Fibroblast of lung (primary cell): ENCODE measurements at places on chromosomes 11 and 22. TPM values are rescaled to one million over a fixed set of nuclear protein-coding genes. Genes with fewer than 3 reads are reported as not detected.

GRCh38 chr11:122917311-122917710, 34.8 kb downstream of the JHY start:
- H3K27ac ChIP-seq, result no peak overlapping the region
- H3K4me3 ChIP-seq, result no peak overlapping the region
- no peaks in the 10 kb centered on the region for H3K36me3 ChIP-seq
- no peak for DNase-seq
- H3K27me3 ChIP-seq, result no peaks in the 10 kb centered on the region

GRCh38 chr11:21307874-21308273, 638.5 kb downstream of the NELL1 start:
- H3K4me1 ChIP-seq, result no peaks in the 10 kb centered on the region
- H3K27me3 ChIP-seq, result no peaks in the 10 kb centered on the region
- no peak for DNase-seq
- H3K4me3 ChIP-seq, result no peak overlapping the region
- no peaks in the 10 kb centered on the region for H3K36me3 ChIP-seq

GRCh38 chr22:23743303-23743705, 7.6 kb downstream of the ZNF70 start:
- no peaks in the 10 kb centered on the region for H3K4me1 ChIP-seq
- H3K27me3 ChIP-seq, result no peaks in the 10 kb centered on the region
- H3K27ac ChIP-seq, result no peak overlapping the region
- DNase-seq, result no peak
- peaks cover 3% of the 10 kb centered on the region for H3K36me3 ChIP-seq

DNA sequence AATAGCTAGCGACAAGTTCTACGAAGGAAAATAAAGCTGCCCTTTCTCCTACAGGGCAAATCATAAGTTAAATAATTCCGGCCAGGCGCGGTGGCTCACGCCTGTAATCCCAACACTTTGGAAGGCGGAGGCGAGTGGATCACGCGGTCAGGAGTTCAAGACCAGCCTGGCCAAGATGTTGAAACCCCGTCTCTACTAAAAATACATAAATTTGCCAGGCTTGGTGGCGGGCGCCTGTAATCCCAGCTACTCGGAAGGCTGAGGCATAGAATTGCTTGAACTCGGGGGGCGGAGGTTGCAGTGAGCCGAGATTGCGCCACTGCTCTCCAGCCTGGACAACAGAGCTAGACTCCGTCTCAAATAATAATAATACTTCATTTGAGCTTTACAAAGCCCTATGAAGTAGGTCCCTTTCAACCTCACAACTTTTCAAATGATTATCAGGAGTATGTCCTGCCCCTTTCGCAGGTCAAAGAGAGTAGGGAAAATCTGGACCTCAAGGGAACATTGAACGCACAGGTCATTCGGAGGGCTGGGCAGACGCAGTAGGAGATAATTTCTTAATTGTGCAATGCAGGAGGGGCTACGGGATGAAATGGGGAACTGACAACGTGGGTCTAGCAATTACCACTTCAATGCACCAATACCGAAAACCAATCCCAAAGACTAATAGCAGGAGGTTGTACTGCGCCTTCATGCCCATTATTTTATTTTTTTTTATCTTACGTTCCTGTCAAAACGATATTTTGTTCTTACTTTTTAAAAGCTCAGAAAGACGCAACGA, 590 bp downstream of the COMMD9 start:
- no peaks in the 10 kb centered on the region for H3K27me3 ChIP-seq
- no peaks in the 10 kb centered on the region for H3K36me3 ChIP-seq
- peak overlapping the region; percentile 73 for H3K4me3 ChIP-seq
- no peak for DNase-seq
- H3K4me1 ChIP-seq, result no peaks in the 10 kb centered on the region
- peak overlapping the region; percentile 41 for H3K27ac ChIP-seq

DNA sequence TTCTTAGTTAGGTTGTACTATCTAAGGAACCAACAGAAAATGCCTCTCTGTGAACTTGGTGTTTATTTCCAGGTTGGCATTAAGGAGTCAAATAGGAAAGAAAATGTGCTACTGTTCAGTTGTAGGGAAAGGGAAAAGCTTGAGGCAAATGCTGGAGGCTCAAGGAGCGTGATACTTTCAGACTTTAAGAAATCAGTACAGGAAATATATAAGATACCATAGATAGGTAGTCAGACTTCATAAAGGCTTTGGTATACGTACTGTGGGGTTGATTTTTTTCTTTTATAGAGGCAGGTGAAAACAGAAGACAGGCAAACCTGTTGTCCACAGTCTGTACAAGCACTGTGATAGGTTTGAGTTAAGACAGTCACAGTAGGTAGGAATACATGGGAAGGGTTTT, 30.8 kb downstream of the EP300 start:
- peaks cover 2% of the 10 kb centered on the region for H3K4me1 ChIP-seq
- no peak overlapping the region for H3K4me3 ChIP-seq
- H3K27ac ChIP-seq, result no peak overlapping the region
- no peaks in the 10 kb centered on the region for H3K27me3 ChIP-seq

- H3K27ac ChIP-seq, result no peak overlapping the region
Observed at GRCh38 chr22:43828725-43828997, 16.6 kb upstream of the EFCAB6 start.

GRCh38 chr22:46500201-46500600, 37.2 kb downstream of the CELSR1 start:
- no peak overlapping the region for H3K4me3 ChIP-seq
- no peaks in the 10 kb centered on the region for H3K27me3 ChIP-seq
- no peaks in the 10 kb centered on the region for H3K4me1 ChIP-seq
- no peak for DNase-seq
- H3K27ac ChIP-seq, result no peak overlapping the region

- H3K36me3 ChIP-seq, result no peaks in the 10 kb centered on the region
- H3K27ac ChIP-seq, result no peak overlapping the region
- no peaks in the 10 kb centered on the region for H3K4me1 ChIP-seq
- H3K4me3 ChIP-seq, result no peak overlapping the region
Observed at GRCh38 chr11:94576306-94576705, 9.1 kb downstream of the PIWIL4 start.

GRCh38 chr11:118353084-118353710, 6.2 kb upstream of the UBE4A start:
- H3K4me1 ChIP-seq, result no peaks in the 10 kb centered on the region
- DNase-seq, result no peak
- H3K36me3 ChIP-seq, result no peaks in the 10 kb centered on the region
- H3K27ac ChIP-seq, result no peak overlapping the region
- peaks cover 2% of the 10 kb centered on the region for H3K27me3 ChIP-seq

DNA sequence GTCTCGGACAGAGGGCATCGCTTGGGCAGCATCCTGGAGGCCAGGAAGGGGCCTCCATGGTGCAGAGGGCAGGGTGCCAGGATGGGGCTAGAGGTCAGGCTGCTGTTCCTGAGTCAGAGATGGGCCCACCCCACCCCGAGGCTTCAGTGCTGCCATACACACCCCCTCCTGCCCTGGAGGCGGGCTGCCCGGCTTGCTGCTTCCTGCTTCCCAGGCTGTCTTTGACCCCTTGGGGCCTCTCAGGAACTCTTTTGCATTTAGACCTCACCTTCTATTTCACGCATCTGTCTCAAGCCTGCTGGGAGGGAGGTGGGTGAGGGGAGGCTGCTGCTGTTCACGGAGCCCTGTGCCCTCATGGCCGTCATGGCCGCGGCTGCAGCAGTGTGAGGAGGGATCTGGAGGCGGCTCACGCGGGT, 6.6 kb upstream of the GRAMD4 start:
- peak; percentile 56 for DNase-seq
- H3K27me3 ChIP-seq, result no peaks in the 10 kb centered on the region
- H3K36me3 ChIP-seq, result no peaks in the 10 kb centered on the region
- no peaks in the 10 kb centered on the region for H3K4me1 ChIP-seq
- no peak overlapping the region for H3K4me3 ChIP-seq

DNA sequence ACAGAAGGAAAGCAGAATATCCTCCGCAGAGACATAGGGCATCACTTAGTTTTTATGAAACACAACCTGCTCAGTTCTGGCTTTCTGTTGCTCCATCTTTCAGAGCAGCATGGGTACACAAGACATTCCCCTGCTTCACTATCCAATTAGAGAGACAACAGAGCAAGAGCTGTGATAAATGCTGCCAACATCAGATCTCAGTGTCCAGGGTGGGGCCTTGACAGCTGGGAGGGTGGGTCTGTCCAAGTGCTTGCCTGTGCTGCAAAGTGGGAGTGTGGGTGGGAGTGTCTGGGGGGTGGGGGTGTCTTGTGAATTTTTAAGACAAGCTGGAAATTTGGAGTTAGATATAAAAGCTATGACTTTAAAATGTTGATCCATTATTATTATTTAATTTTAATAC, 369.6 kb downstream of the TENM4 start:
- H3K4me3 ChIP-seq, result no peak overlapping the region
- H3K27ac ChIP-seq, result no peak overlapping the region
- no peak for DNase-seq
- no peaks in the 10 kb centered on the region for H3K36me3 ChIP-seq
- no peaks in the 10 kb centered on the region for H3K27me3 ChIP-seq
- H3K4me1 ChIP-seq, result no peaks in the 10 kb centered on the region

DNA sequence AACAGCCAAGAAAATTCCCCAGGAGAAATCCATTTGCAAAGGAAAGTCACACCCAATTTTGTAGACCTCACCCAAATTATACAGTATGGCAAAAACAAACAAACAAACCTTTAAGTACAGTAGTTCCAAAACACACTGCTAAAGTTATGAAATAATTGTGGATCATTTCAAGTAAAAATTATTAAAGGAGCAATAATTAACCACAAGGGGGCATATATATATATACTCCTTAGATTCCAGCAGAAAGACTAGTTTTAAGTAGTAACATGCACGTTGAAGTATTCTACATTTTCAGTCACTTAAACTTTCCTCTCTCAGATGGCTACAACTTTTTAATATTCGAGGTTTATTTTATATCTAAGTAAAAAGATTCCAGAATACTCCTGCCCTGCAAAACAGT, 26.8 kb downstream of the RNF141 start:
- H3K27me3 ChIP-seq, result no peaks in the 10 kb centered on the region
- no peak overlapping the region for H3K4me3 ChIP-seq
- H3K4me1 ChIP-seq, result peaks cover 2% of the 10 kb centered on the region
- no peak for DNase-seq
- H3K36me3 ChIP-seq, result peaks cover 4% of the 10 kb centered on the region

DNA sequence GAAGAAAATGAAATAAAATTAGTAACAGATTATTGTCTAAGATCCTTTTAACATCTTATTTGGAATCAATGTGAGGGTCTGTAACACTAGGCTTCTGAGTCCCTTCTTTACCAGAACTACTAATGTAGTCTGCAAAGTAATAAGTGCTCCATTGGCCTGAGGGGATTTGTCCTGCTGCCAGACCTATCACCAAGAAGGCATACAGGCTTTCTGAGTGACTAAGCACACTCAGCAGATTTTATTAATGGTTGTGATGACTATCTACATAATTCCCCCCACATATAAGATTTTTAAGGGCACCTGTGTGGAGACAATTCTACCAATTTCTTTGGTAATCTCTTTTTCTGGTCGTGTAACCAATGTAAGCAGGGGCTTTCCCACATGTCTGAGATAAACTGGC, 365.0 kb upstream of the FAT3 start:
- no peaks in the 10 kb centered on the region for H3K36me3 ChIP-seq
- no peak overlapping the region for H3K27ac ChIP-seq
- H3K27me3 ChIP-seq, result no peaks in the 10 kb centered on the region
- H3K4me3 ChIP-seq, result no peak overlapping the region
- no peaks in the 10 kb centered on the region for H3K4me1 ChIP-seq
- DNase-seq, result no peak

GRCh38 chr11:114562166-114562916, 2.7 kb upstream of the NXPE1 start:
- no peaks in the 10 kb centered on the region for H3K4me1 ChIP-seq
- no peak overlapping the region for H3K27ac ChIP-seq
- DNase-seq, result peak; percentile 6
- H3K4me3 ChIP-seq, result no peak overlapping the region
- H3K36me3 ChIP-seq, result no peaks in the 10 kb centered on the region

DNA sequence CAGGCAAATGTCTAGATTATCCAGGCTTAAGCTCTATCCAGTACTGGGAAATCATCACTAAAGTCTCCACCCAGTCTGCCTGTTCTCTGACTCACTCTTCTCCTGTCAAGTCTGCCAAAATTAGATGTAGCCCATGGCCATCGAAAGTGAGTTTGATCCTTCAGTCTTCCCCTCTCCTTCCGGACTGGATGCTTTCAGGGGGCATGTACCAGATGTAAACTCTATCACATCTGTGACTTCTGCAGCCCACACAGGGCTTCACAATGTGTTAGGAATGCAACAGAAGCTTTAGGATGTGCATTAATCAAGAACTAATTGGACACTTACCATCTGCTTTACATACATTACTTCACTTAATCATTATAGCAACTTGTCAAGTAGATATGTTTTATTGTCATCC, 12.3 kb downstream of the ME3 start:
- H3K36me3 ChIP-seq, result no peaks in the 10 kb centered on the region
- H3K4me3 ChIP-seq, result no peak overlapping the region
- DNase-seq, result peak; percentile 84
- H3K4me1 ChIP-seq, result peaks cover 2% of the 10 kb centered on the region

OR5B21 gene
- total RNA-seq, result not detected in 2 replicates

DYNC2H1 gene
- 50.8 and 65.9 TPM in 2 replicates for total RNA-seq

FXYD2 gene
- total RNA-seq, result 0.33 and 0.51 TPM in 2 replicates

SLC25A18 gene
- total RNA-seq, result under 0.01 TPM in 1 of 2 replicates, not detected in the other

FAM111B gene
- total RNA-seq, result 0.26 and 0.33 TPM in 2 replicates

NCR3LG1 gene
- 4.5 and 4.9 TPM in 2 replicates for total RNA-seq

PATE2 gene
- total RNA-seq, result 0.17 TPM in 1 of 2 replicates, not detected in the other

NPAS4 gene
- not detected in 2 replicates for total RNA-seq

LDHAL6A gene
- total RNA-seq, result not detected in 2 replicates

ACTN3 gene
- under 0.01 TPM in 1 of 2 replicates, not detected in the other for total RNA-seq
